ENCODE measurements at places on chromosomes 1 and 21.

- DNase-seq, result no peak
These were observed 536.9 kb downstream of the ADGRL2 start for GRCh38 chr1:82337635-82338034.

GRCh38 chr1:119795261-119796200, 15.7 kb downstream of the REG4 start:
- DNase-seq, result no peak

GRCh38 chr21:34031835-34032370, 41.5 kb upstream of the MRPS6 start:
- DNase-seq, result no peak

DNA sequence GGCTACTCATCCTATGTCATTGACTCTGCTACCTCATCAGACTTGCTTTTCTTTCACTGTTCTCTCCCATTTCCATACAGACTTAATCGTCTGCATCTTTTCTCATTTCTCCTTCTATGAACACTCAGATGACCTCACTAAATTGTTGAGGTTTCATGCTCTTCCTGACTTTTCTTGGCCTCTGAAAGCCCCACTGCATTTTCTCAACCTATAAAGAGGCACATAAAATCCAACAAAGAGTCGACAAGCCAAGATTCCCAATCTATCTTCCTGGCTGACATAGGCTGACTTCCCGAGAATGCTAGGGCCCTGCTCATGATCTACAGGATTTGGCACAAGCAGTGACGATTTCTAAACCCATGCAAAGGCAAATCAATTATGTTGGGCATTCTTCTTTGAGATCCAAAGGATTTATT, 280.8 kb upstream of the DPYD start:
- DNase-seq, result no peak

GRCh38 chr1:90391126-90391525, 326.0 kb downstream of the BARHL2 start:
- DNase-seq, result no peak

DNA sequence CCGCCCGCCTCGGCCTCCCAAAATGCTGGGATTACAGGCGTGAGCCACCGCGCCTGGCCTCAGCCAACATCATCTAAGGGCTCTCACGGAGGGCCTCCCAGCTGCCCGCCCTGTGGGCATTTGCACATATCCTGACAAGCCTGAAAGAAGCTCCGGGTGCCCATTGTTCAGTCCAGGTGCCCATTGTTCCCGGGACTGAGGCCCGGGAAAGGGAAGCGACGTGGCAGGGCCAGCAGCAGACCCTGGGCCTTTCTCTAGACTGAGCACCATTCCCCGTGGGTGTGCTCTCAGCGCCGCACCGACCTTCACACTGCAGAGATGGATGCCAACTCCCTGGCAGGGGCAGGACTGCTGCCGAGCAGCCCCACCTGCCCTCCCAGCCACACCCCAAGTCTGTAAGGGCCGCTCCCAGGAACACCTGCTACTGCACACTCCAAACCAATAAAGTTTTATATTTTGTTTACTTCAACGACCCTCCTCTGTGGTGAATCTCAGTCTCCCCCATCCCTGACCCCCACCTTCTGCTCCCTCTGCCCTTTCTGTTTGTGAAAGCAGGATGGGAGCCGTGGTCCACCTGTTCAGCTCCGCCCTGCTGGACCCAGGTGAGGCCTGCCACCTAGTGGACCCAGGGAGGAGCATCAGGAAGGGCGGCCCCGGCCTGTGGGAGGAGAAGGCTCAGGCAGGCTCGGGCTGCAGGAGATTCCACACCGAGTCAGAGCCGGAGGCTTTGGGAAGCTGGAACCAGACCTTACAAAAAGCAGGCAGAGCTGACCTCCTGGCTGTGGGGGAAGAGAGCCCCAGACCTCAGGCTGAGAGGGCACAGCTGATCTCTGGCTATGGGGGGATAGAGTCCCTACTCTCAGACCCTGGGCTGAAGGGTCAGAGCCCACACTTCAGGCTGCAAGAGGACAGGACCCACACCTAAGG, 1.1 kb upstream of the TMEM82 start:
- DNase-seq, result peak; percentile 21

Measured in NCI-H446 (cell line).